ENCODE measurements at places on chromosomes 5 and 9.

GRCh38 chr9:109859447-109859846 lies 79.4 kb downstream of the PALM2AKAP2 start:
- no peak for DNase-seq

GRCh38 chr9:87783180-87783579 lies 57.3 kb downstream of the CTSL start:
- DNase-seq, result no peak

DNA sequence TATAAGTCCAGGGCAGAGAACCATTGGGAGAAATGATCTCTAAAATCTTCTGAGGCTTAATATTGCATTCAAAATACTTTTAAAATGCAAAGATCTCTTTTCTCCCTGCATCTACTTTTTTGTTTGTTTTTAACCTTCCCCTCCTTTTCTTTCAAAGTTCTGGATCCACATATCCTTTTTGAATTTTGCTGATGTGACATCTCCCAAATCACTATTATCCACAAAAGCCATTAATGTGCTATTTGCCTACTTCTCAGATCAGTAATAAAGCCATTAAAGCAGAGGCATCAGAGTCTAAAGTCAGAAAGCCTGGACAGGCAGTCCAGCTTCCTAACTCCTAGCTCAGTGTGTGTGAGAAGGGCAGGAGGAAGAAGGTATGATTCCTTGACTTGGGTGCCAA lies 114.2 kb downstream of the EBF1 start:
- no peak for DNase-seq

- DNase-seq, result no peak
Observed at GRCh38 chr5:17216974-17217492, 398 bp upstream of the BASP1 start.

DNA sequence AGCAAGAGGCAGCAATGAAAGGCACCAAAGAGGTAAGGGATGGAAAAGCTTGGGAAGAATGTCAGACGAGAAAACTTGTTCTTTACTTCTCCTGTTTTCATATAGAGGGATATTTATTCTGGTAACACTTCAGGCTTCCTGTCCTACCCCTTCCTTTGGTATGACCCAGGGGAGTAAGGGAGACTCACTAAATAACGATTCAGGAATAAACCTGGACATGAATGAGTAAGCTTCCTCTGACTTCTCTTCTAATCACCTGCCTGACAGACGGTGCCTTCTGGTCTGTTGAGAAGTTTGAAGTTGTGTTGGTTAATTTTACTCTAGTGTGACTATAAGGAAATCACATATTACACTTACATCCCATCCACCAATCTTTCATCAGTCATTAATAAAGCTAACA lies 461.2 kb downstream of the CDH12 start:
- DNase-seq, result no peak

- no peak for DNase-seq
Observed at GRCh38 chr9:4986296-4986695, 1.2 kb downstream of the JAK2 start.
